ENCODE measurements at places on chromosomes 2 and 18.
A peak's percentile ranks its signal among the peaks of the same experiment; 100 is the strongest.

DNA sequence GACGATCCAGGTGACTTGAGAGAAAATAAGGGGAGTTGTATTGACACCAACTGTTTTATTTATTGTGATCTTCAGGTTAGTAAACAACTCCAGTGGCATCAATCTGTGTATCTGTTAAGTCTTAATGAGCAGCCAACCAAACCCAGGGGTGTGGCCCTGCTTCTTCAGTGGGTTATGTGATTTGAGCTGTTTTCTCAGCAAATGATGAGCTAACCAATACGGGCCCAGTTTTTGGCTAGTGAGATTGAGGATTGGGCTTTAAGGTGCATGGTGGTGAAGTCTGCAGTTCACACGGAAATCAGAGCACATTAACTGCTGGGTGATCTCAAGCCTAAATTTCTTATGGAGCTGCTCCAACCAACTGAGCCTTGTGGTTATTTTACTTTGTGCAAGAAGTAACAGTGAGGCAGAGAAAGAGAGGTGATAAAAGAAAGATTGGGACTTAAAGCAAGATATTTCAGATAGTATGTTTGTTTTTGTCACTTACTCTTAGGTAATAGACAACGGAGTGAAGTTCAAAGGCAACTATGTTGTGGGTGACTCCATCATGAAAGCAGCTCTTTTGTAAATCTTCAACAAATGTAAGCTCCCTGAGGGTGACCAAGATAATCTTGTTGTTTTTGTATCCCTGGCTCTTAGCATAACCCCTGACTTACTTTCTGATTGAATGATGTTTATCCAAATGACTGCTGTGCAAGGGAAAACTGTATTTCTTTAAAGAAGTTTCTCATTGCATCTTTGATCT, 2.4 kb downstream of the MTCL1 start:
- DNase-seq = no peak

DNA sequence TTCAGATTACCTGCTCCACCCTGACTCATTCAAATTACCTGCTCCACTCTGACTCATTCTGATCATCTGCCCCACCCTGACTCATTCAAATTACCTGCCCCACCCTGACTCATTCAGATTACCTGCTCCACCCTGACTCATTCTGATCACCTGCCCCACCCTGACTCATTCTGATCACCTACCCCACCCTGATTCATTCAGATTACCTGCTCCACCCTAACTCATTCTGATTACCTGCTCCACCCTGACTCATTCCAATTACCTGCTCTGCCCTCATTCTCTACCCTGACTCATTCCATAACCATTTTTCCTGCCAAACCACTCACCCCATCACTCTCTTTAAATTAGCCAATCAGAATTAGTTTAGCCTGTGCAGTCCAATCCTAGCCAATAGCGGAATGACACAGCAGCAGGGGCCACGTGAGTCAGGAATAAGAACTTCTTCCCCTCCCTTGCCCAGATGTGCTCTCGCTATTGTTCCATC, 26.2 kb downstream of the CFAP53 start:
- no peak for DNase-seq

GRCh38 chr2:105924271-105924670, 179.6 kb downstream of the NCK2 start:
- DNase-seq = no peak

- peak; percentile 79 for DNase-seq
Observed at GRCh38 chr18:36757081-36757480, 71.7 kb downstream of the TPGS2 start.

DNA sequence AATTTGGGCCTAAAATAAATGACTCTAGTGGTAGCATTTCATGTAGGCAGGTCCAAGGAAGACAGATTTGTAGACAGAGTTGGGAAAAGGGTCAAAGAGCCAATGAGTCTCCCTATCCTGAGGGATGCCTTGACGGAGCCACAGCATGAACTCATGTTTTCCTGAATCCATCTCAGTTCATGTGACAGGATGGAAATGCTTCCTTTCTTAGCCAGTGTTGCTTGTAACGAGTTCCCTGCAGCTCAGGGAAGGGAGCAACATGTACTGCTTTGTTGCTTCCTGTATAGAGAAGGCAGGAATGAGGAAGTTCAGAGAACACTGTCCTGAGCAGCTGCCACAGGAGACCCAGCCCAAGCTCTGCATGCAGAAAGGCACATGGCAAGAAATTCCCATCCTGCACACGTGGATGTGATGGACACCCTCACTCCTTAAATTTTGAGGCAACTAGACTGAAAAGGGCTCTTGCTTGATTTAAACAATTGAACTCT, 27.9 kb downstream of the TMEM17 start:
- DNase-seq = no peak

DNA sequence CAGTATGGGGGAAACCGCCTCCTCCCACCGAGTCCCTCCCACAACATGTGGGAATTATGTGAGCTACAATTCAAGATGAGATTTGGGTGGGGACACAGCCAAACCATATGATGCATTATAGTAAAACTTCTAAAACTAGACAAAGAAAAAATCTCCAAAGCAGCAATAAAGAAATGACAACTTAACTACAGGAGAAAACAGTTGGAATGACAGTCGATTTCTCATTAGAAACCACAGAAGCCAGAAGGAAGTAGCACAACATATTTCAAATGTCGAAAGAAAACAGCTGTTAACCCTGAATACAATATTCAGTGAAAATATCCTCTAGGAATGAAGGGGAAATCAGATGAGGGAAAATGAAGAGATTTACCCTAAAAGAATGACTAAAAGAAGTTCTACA, 53.5 kb upstream of the TCF4 start:
- no peak for DNase-seq

- no peak for DNase-seq
Observed at GRCh38 chr2:109428841-109429566, 184.8 kb downstream of the SEPTIN10 start.

GRCh38 chr2:140154706-140155105, 1374.5 kb upstream of the NXPH2 start:
- no peak for DNase-seq

- no peak for DNase-seq
Observed at GRCh38 chr18:37265382-37265781, 300.2 kb downstream of the CELF4 start.

DNA sequence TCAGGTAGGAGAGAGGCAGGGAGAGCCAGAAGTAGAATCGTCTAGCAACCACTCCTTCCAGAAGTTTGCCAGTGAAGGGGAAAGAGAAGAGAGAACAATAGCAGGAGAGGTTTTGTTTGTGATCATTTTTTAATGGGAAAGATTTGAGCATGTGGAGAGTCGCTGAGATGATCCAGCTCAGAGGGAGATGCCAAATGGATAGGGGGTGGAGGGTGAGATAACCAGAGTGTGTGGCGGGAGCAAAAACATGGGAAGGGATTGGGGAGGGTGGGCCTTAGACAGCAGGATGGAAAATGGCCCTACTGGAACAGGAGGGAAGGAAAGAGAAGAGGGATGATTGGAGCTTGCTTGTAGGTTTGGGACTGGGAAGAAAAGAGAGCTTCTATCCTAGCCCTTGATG, 269.8 kb downstream of the GLI2 start:
- DNase-seq = no peak

DNA sequence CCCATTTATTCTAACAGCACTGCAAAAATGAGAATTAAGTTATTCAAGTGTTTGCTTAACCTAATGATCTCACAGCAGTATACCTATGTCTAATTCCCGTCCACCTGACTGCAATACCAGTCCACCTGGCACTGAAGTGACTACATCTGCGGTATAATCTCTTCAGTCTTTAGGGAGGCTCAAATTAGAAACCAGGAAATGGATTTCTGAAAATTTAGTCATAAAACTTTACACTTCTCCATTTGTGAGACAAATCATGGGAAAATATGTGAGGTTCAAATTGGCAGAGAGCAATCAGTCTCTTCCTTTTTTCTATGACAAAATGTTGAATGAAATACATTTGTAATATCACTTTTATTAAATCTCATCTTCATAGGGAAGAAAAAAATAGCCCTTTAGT, 33.0 kb downstream of the FTCDNL1 start:
- no peak for DNase-seq

DNA sequence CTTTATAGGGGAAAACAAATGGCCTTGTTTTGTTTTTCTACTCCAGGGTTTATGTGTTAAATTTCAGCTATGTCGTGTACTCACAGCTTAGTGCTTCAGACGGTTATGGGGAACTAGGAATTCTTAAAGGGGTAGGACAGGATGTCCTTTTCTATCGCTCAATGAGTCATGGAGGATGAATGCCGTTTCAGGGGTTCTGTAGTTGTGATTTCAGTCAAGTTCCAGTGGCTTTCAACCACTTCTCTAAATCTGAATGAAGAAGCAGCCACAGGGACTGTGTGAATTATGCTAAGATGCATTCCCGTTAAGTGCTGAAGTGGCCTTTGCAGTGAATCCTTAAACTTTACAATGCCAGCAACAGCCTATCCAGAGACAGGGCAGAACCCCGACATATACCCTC, 1231.7 kb upstream of the ZEB2 start:
- DNase-seq = peak; percentile 33

- no peak for DNase-seq
Observed at GRCh38 chr2:233588400-233588799, 21.8 kb upstream of the USP40 start.
